Cardiac septum (tissue), 1 donor: ENCODE measurements at places on chromosomes 3 and 15. TPM values are rescaled to one million over a fixed set of nuclear protein-coding genes. Genes with fewer than 3 reads are reported as not detected.

SEMA3B gene
- 26.5 TPM for total RNA-seq

FGF7 gene
- 7.2 TPM for total RNA-seq

UACA gene
- 78.0 TPM for total RNA-seq

BLM gene
- 0.75 TPM for total RNA-seq

HCLS1 gene
- 9.4 TPM for total RNA-seq

HSPBAP1 gene
- total RNA-seq: 4.3 TPM

- no peak for DNase-seq
Observed at GRCh38 chr3:178551916-178552321, 15.7 kb downstream of the KCNMB2 start.

DNA sequence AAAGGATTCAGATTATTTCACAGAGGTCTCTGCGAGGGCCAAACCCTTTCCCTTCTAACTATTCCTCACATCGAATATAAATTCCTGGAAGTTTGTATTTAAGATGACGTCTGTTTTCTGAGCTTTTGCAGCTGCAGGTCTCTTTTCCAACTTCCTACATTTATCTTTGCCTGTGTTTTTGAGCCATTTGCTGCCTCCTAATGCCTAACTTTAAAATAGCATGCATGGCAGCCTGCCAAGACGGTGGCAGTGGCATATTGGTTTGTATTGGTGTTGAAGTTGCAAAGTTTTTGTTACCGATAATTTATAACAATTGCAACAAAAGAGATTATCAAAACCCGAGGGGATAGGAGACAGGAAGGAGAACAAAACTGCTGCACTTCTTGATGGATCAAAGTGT, 187.1 kb upstream of the DNAJC19 start:
- DNase-seq: no peak

DNA sequence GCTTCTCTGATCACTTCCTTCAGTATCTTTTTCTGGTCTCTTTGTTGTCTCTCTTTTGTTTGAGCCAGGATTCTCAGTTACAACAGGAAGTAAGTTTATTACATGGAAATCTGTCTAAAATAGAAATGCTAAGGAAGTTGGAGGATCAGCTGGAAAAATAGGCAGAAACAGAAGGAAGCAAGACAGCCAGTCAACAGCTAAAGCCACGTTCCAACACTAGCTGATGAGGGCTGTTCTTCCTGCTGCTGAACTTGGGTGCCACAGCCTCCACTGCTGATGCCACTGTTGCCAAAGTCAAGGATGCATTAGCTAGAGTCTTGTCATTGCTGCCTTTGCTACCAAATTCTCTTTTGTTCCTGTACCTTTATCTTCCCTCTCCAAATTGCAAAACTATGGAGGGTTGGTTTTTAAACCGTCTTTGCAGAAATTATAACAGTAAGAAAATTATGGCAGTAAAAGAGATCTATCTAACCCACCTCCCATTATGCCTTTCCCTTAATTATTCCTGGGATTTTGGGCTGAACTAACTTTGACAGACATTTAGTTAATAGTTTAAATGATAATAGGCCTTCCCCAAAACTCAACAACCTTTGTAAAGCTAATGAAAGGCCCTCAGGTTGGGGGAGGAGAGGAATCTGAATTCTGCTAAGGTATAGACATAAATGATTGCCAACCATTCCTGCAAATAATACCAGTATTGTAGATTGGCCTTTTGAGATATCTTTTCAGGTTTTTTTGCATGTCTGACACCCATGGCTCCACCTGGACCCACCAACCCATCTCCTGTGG, 27.4 kb upstream of the OR5K4 start:
- DNase-seq: no peak

GRCh38 chr3:38005076-38006020, 14.8 kb downstream of the VILL start:
- no peak for DNase-seq

- no peak for DNase-seq
Observed at GRCh38 chr3:42377681-42378080, 32.7 kb downstream of the LYZL4 start.

DNA sequence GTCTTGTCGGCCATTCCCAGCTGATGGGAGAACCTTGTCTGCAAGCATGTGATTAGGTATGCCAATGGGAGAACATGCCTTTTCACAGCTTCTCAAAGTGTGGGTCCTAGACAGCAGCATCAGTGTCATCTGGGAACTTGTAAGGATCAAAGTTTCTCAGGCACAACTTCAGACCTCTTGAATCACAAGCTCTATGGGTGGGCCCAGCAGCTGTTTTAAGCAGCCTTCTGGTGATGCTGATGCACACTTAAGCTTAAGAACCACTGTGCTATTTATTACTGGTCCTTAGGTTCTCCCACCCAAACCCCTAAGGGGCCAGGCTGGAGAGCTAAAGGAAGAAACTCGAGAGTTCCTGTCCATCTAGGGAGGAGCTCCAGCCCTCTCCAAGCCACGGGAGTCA, 453.9 kb upstream of the PROK2 start:
- no peak for DNase-seq

DNA sequence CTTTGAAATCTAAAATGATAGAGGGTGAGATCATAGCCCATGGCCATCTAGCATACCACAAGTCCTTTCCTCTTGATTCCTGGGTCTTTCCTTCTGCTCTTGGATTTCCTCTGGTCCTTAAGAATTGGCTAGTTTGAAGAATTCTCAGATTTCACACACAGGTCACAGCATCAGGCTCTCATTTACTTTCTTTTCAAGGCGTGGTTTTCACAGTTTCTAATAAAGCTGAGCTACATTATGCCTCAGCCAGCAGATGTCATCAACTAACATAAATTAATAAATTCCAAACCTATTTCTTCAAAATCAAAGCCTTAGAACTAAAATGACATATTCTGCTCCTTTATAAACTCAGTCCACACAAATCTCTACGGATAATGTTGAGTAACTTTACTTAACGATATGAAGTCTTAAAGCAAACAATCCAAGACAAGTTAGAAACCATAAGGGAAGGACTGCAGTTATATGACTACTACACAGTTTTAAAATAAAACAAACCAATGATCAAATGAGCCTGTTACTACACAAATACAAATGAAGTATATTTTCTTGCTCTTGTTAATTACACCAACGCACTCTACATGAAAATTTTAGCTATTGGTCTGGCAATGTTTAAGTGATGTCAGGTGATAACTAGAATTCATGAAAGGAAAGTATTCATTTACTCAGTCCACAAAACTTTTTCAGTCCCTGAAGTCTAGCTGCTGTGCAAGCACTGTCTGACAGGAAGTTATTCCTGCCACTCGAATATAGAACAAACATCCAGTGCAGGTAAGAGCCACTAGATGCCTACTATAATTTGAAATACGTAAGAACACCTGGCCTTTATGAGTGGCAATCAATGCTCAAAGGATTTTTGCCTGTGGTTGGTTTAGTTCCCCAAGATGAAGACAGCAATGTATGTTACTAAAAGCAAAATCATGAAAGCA, 9.2 kb downstream of the CCDC14 start:
- DNase-seq: no peak

DNA sequence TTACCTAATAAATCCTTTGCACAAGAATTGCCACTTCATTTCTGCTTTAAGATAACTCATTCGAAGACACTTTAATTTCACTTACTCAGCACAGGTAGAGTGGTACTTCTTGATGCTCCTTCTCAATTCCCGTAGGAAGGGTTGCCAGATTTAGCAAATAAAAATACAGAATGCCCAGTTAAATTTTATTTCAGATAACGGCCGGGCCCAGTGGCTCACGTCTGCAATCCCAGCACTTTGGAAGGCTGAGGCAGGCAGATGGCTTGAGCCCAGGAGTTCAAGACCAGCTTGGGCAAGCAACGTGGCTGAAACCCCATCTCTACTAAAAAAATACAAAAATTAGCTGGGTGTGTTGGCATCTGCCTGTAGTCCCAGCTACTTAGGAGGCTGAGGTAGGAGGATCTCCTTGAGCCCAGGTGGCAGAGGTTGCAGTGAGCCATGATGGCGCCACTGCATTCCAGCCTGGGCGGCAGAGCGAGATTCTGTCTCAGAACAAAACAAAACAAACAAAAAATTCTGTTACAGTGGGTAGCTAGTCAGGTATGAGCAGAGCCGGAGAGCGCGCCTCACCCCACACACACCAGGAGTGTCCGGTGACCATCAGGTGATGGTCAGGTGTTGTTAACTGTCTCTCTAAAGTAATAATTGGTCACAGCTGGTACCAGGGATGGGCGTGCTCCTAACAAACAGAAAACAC, 92.8 kb downstream of the DNAH12 start:
- DNase-seq: no peak

- no peak for DNase-seq
Observed at GRCh38 chr15:63892794-63893441, 59.2 kb upstream of the HERC1 start.

GRCh38 chr3:35335703-35336102, 303.6 kb upstream of the ARPP21 start:
- no peak for DNase-seq

- no peak for DNase-seq
Observed at GRCh38 chr3:186790261-186790981, 7.0 kb downstream of the EIF4A2 start.

GRCh38 chr3:113250566-113250965, 39.2 kb downstream of the BOC start:
- DNase-seq: no peak

- DNase-seq: no peak
Observed at GRCh38 chr3:26237036-26237682, 385.4 kb upstream of the LRRC3B start.

- no peak for DNase-seq
Observed at GRCh38 chr15:66019826-66020398, 150.6 kb downstream of the RAB11A start.

- DNase-seq: no peak
Observed at GRCh38 chr3:152225201-152225600, 43.5 kb upstream of the MBNL1 start.

DNA sequence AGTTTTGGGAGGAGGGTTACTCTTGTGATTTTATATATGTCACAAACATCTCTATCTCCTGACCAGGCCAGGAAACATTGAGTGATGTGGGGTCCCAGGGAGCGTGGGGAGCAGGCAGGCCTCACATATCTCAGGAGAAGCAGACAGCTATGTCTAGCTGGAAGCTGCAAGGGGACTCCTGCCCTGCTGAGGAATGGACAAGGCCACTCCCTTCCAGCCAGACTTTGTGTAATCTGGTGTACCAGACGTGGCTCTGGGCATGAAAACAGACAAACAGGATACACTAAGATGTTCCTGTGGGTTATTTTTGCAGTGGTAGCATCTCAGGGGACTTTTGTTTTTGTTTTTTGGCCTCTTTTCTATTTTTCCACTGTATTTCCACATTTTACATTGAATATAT, 23.2 kb downstream of the CYP8B1 start:
- DNase-seq: no peak

- DNase-seq: no peak
Observed at GRCh38 chr3:4251412-4251811, 51.8 kb upstream of the SETMAR start.

DNA sequence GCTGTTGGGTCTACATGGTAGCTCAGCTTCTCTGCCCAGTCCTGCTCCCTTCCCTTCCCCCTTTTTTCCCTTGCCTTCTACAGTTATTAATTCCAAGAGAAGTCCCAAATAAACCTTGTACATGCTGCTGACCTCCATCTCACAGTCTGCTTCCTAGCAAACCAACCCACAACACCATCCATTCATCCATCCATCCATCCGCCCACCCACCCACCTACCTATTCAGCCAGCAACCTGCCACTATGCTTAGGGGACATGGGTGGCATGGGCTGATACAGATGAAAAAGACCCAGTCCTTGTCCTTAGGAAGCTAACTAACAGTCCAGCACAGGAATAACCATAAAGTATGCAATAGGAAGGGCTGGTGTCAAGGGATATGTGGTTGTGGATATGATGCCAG, 5.7 kb downstream of the TNFAIP8L3 start:
- DNase-seq: no peak

GRCh38 chr3:47713655-47714054, 68.0 kb downstream of the SMARCC1 start:
- DNase-seq: no peak

GRCh38 chr15:84883916-84884781, at the start of gene SLC28A1:
Gene SLC28A1 (plus strand): TSS chr15:84884662. CDS start chr15:84887761, 3,099 bp downstream.
- no peak for DNase-seq

DNA sequence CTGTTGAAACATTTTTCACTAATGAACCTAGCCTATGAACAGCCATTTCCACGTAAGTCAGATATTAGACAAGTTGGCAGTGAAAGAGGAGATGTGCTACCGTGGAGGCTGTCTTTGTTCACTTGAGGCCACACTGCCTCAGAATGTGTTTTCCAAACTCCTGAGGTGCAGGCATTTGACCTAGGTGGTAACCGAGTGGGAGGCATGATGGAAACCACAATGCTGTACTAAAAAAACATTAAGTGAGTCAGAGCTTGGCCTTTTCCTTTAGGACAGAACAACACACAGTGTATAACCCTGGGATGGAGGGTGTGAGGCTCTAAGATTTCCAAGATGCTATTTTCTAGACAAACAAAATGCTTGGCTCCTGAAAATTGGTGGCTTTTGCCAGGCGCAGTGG, 406.3 kb downstream of the SOX2 start:
- no peak for DNase-seq

DNA sequence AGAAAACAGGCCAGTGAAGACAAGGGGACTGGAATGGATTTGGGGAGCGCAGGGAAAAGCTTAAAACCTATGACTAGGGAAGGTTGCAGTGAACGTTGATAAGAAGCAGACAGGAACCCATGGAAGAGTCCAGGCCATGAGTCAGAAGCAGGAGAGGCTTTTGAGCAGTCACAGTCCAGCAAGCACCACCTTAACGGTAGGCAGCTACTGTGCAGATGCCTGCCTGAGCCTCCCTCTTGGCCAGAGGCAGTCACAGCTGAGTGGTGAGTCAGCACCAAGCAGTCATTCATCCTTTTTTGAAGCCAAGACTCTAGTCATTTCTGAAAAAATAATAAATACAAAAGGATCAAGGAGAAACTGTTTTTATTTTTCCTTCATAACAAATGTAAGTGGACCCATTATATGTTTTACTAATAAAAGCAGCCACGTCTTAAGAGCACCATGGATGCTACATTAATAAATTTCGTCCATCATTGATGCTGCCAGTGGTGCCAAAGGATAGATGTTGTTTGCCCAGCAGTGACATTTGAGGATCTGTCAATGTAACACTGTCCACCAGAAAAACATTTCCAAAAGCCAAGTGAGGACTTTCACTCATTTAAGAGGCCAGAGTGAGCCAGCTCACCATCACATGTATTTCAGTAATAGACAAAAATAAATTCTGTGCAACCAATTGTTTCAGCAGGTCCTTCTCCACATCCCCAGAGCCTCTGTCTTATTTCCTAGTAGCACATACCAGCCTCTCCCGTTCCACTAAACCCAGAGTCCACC, 42.1 kb upstream of the ACTC1 start:
- no peak for DNase-seq
